Ovary (tissue), 10 donors: ENCODE measurements at places on chromosomes 2 and 18. TPM values are rescaled to one million over a fixed set of nuclear protein-coding genes. Genes with fewer than 3 reads are reported as not detected.

ATOH8 gene
- 18.7 TPM for total RNA-seq

SPATA3 gene
- total RNA-seq: not detected

MROH2A gene
- not detected for total RNA-seq

RAB6C gene
- total RNA-seq: not detected

MALL gene
- 4.8 TPM for total RNA-seq

GNLY gene
- total RNA-seq: 1.1 TPM

MOGAT1 gene
- not detected for total RNA-seq

PARD6G gene
- 16.7 TPM for total RNA-seq

OSR1 gene
- total RNA-seq: 9.8 TPM

CLEC4F gene
- 0.22 TPM for total RNA-seq

ADCY3 gene
- total RNA-seq: 150 TPM
